Stimulated activated CD8-positive, alpha-beta memory T cell treated with anti-CD3 and anti-CD28 coated beads, Interleukin-2, amount 100 ng/mL, for 48 hours (primary cell): ENCODE measurements at places on chromosomes 13 and 19.

DNA sequence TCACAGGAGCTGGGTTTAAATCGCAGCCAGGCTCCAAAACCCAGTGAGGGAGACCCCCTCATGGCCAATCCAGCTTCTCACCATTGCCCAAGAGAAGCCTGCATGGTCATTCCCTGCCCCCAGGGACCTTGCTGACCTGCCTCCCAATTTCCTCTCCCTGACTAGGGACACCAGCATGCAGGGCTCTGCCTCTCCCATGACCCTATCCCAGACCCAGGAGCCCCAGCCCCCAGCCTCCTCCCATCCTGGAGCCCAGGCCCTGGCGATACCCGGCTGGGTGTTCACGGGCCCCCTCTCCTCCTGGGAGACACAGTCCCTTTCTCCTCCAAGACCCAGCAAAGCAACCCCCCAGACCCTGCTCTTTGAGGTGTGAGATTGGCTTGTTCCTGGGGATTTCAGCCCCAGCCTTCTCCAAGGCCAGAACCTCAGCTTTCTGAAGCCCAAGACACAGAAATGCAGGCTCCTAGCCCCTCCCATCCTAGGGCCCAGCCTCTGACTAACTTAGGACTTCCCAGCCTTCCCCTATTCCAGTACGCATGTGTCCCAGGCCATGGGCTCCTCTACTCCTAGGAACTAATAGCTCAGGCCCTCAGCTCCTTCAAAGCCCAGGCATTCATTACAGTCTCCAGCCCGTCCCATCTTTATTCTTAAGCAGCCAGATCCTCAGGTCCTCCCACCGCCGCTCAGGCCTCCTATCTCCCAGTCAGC, 1.1 kb downstream of the GYS1 start:
- DNase-seq, result no peak

DNA sequence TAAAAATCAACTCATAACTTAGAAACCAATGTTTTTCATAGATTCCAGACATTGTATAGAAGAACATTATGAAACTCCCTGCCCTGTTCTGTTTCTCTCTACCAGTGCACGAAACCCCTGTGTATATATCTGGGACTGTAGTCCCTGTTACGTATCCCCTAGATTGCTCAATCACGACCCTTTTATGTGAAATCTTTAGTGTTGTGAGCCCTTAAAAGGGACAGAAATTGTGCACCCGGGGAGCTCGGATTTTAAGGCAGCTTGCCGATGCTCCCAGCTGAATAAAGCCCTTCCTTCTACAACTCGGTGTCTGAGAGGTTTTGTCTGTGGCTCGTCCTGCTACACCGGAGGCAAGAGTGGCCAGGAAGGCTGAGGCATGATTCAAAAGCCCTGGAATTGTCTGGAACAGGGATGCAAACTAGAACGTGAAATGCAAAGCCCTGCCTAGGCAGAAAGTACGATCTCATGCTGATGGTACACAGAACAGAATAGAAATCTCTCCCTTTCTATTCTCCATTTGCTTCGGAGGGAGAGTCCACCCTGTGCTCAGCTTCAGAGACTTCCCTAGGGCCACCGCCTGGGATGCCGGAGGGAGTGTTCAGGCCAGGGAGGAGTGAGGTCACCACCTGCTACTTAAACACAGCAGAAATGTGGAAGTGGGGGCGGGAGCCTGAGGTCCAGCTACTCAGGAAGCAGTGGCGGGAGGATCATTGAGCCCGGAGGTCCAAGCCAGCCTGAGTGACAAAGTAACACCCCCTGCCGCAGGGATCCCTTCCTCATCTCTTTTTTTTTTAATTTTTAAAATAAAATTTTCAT, 758 bp upstream of the ZNF888 start:
- DNase-seq, result no peak

DNA sequence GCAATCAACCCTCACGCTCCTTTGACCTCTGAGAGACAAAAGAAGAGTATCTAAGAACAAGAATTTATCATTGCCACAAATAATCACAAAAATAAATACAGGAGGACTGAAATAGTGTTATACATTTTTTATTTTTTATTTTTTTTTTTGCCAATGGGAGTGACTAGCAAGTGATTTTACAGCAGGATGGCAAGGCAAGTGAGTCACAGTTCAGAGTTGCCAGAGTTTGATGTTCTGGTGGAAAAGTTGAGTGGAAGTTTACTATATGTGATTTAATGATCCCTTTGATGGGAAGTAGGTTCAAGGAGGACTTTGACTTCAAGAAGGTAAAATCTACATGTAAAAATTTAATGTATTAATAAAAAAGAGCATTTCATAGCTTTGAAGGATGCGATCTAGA, 2691.4 kb downstream of the PCDH9 start:
- no peak for DNase-seq

GRCh38 chr13:75715601-75716523, 79.7 kb downstream of the LMO7 start:
- no peak for DNase-seq

DNA sequence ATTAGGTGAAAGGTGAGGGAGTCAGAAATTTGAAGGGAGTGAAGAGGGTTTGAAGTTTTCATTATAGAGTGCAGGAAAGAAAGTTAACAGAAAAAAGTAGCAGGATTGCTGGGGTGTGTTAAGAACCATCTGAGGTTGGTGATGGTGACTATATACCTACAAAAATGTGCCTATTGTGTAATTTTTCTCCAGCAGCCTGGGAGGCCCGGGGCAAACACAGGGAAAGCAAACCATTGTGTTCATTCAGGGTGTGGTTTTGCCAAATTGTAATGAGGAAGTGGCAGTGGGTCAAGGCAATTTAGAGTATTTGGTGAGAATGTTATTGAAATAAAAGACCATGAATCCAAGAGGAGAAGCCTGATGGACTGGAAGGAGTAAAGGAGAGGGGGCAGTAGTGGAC, 8.2 kb upstream of the SUCLA2 start:
- DNase-seq, result no peak

DNA sequence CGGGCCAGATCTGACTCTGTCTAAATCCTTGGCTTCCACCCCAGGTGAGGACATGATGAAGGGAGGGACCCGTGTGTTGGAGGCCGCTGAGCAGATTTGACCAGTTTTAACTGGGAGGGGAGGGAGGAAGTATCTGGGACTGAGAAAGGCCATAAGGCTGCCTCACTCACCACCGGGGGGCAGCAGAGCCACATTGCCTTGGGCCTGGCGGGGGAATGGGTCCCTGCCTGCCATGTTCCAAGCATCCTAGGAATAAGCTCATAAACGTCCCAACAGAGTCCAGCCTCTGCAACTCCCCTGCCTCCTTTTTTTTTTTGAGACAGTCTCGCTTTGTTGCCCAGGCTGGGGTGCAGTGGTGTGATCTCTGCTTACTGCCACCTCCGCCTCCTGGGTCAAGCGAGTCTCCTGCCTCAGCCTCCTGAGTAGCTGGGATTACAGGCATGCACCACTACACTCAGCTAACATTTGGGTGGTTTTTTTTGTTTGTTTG, 15.5 kb downstream of the MAST3 start:
- peak; percentile 68 for DNase-seq

DNA sequence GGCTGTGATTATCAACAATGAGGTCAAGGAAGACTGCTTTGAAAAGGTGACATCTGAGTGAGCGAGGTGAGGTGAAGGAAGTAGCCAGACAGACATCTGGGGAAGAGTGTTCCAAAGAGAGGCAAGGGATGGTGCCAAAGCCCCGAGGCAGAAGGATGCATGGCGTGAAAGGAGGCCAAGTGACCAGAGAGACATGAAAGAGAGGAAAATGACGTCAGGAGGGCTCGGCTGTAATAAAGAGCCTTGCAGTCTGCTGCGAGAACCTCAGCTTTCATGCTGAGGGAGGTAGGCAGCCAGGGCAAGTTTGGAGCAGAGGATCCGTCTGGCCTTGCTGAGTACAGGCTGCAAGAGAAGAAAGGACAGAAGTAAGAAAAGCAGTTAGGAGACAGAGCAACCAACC, 50.8 kb downstream of the FOXO1 start:
- DNase-seq, result no peak

GRCh38 chr13:39201180-39201579, 162.9 kb downstream of the NHLRC3 start:
- DNase-seq, result no peak

DNA sequence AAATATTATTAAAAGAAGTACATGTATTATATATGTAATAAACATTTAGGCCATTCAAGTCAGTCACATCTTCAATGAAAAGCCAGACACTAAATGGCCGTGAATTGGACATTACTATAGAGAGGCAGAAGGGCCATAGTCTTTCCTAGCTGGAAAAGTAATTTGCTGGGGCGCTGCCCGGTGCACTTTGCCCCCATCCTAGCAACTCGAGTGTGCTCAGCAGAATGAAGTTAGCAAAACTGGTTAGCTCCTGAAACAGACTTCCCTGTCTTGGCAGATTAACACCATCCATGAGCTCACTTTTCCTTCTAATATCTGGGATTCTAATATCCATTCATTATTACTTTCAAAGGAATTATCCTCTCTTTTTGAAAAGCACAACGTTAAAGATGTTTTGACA, 2.8 kb upstream of the SPRYD7 start:
- no peak for DNase-seq

DNA sequence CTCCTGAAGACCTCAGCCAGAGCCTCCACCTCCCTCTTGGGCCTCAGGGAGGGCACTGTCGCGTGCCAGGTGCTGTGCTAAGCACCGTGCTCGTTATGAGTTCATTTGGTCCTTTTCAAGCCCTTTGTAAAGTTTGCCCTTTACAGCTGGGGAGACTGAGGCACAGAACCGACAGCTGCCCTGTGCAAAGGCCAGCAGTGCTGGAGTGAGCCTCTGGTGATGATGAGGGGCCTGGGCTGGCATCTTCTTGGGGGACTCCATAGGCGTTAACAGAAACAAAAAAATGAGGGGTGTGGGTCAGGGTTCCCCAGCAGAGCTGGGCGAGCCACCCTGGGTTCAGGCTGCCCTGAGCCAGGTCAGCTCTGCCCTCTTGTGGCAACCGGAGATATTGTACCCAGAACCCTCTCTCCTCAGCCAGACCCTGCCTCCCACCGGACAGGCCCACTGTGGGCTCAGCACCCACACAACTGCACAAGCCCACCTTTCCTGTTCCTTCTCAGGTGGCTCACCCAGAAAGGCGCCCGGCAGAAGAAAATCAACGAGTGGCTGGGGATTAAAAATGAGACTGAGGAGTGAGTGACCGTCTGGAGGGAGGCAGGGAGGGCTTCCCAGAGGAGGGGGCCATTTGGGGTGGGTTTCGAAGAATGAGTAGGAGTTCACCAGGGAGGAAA, 5.5 kb upstream of the IFI30 start:
- peak; percentile 53 for DNase-seq

- no peak for DNase-seq
These were observed 1.6 kb upstream of the SLC7A10 start for GRCh38 chr19:33227242-33227650.

- DNase-seq, result no peak
These were observed 368.2 kb downstream of the COG6 start for GRCh38 chr13:40023595-40024203.

- no peak for DNase-seq
These were observed 25.7 kb downstream of the SHC2 start for GRCh38 chr19:435056-435706.

DNA sequence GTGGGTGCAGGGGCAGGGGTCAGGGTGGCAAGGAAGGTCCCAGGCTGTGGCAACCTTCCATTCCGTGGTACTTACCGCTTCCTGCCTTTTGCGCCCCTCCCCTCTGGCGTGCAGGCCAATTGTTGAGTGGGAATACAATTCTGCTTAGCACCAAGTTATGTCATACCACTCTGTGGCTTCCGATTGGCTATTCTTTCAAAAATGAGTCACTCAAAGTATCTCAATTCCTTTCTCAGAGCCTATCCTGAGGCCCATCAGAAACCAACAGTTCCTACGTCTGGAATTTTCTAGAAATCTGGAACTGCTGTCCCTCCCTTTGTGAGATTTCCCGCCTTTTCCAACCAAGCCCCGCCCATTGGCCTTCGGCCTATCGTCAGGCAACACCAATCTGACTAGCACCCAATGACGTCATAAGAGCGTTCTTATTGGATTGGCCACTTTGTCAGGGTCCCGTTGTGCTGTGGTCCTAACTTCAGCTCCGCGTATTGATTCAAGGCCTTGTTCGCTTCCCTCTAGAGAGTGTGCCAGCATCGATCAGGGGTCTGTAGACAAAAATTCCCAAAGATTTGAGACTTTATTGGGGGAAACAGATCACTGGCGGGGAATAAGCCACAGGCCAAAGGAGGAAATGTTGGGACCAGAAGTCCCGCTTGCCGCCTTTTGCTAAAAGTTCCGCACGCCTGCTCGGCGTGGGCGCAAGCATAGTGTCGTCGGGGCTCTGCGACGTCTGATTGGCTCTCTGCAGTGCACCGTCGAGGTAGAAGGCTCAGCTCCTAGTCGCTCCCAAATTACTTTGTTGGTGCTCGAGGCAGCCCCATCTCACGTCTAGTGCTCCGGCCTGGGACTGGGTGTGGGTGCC, 11.7 kb downstream of the NTN5 start:
- DNase-seq, result peak; percentile 57

GRCh38 chr13:110942248-110942981, 27.5 kb upstream of the ANKRD10 start:
- DNase-seq, result no peak

- no peak for DNase-seq
These were observed 13.4 kb upstream of the WDR18 start for GRCh38 chr19:970695-971094.

- DNase-seq, result no peak
These were observed 22.4 kb downstream of the LRCH1 start for GRCh38 chr13:46575301-46575771.

DNA sequence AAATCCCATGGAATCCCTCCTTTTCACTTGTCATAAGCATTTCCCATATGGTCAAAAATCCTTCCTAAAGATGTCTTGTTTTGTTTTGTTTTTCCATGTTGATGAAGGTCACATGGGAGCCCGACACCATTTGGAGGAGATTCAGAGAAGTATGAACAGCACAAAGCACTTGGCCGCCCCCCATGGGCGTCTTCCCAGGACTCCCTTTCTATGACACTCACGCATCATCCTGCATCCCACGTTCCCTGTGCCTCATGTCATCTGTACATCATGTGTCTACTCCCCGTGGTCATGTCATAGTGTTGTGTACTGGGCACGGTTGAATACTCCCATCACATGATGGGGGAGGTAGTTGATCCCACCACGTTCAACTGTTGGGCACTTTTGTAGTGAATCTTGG, 2.0 kb downstream of the ZSCAN1 start:
- no peak for DNase-seq

DNA sequence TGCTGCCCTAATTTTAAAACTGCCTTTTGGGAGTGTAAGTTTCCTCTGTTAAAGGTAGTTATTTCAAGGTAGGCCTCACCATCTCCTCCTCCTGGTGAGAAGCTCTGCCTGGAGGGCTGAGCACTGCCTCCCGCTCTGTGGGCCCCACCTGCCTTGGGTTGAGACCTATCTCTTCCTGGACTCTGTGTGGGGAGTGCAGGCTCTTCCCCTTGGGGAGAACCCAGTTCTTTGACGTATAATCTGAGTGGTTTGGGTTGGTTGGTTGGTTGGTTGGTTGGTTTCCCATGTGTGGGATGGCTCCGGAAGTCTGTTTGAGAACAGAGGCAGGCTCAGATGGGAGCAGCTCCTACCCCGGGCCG, 39.1 kb downstream of the ACTN4 start:
- peak; percentile 26 for DNase-seq
